Esophagus mucosa (tissue), 1 donor: ENCODE measurements at places on chromosomes 7 and 10.

DNA sequence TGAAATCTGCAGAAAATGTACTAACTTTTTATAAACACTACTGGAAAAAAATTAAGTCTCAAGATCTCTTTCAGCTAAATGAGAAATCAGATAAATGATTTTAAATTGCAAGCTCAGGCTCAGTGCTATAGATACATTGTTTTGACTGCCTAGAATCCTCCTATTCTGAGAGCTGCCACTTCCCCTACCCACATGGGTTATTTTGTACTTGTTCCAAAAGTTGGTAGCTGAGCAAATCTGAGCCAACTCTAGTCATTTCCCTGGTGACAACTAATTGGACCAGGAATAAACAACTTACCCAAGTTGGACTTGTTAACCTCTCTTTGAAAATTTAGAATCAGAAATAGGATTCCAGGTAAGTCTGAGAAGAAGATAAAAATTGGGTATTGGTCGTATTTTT, 202.1 kb downstream of the MBL2 start:
- no peak for ATAC-seq

GRCh38 chr10:102795453-102796406, 41.5 kb downstream of the CYP17A1 start:
- no peak for ATAC-seq

GRCh38 chr7:142807855-142808460, 37.2 kb downstream of the PRSS2 start:
- no peak for ATAC-seq

GRCh38 chr7:150874401-150875198, 22.3 kb downstream of the AOC1 start:
- ATAC-seq, result no peak

DNA sequence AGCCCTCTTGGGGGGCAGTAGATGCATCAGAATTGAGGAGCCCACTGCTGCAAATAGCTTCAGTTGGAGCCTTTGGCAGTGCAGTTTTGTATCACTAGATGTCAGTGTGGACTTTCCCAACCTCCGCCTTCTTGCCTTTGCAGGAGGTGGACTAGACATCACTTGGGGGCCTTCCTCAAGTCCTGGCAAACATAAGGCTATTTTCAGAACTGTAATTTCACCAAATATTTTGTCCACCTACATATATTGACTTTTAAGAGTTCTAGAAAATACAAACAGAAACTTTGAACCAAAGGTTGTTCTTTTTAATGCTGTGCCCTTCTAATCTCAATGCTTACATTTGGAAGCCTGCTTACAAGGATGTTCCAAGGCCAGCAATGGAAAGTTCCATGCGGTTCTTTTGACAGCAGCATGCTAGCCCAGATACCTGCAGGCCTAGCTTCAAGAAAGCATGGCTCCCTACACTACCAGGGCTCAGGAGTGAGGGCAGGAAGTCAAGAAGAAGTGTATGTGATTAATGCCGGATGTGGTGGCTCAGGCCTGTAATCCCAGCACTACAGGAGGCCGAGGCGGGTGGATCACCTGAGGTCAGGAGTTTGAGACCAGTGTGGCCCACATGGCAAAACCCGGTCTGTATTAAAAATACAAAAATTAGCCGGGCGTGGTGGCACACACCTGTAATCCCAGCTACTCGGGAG, 8.0 kb upstream of the ZNRF2 start:
- peak; percentile 21 for ATAC-seq

DNA sequence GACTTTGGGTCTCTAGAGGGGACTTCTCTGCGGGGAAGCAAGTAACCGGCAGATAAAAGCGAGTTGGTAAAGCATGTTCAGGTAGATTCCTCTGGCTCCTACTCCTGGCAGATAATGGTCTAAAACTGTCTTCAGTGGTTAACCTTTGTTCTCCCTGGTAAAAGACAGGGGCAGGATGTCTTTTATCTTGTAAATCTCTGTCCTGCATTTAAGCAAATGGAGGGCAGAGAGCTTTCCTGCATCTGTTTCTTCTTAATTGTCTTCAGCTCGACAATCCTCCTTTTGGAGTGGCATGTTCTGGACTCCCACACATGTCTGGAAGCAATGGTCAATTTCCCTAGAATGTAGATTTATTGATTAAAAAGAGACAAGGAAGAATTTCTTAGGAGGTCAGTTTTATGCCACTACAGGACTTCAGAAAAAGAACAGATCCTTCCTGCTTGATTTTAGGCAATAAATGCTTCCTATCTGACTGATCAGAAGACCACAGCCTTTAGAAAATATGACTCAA, 16.6 kb downstream of the C7orf33 start:
- ATAC-seq, result no peak

- ATAC-seq, result no peak
These were observed 29.4 kb downstream of the ENTPD1 start for GRCh38 chr10:95785317-95785716.

GRCh38 chr7:88146616-88147015, 73.2 kb downstream of the SRI start:
- no peak for ATAC-seq

GRCh38 chr7:55524558-55525310, 47.6 kb downstream of the VOPP1 start:
- no peak for ATAC-seq

DNA sequence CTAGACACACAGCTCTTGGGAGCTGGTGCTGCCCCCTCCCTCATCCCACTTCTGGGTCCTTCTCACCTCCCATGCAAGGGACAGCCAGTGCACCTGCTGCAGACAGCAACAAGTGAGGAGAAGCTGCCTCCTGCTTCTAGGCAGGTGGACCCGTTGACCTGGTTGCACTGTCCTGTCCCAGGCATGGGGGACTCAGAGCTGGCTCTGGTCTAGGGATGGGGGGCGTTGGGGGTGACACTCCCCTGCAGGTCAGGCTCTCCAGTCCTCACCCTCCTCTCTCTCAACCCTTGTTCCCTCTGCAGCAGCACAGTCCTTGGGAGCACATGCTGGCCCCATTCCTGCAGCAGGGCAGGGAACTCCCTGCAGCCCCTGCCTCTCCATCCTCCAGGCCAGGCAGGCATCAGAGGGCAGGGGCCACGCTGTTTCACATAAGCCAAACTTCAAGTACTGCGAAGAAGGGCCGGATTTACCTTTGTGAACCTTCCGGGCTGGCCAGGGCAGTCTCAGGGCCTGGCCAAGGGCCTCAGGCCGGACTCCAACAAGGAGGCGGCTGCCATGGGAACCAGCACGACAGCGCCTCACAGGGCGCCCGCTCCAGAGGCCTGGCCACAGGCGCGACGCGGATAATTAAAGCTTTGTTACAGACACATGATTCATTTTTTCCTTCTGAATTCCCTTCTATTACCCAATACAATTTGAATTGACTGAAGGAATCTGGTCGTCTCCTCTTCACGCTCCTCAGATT, 48.5 kb downstream of the RASGEF1A start:
- no peak for ATAC-seq

- ATAC-seq, result no peak
These were observed 714.3 kb downstream of the ANKRD7 start for GRCh38 chr7:118938845-118939244.

DNA sequence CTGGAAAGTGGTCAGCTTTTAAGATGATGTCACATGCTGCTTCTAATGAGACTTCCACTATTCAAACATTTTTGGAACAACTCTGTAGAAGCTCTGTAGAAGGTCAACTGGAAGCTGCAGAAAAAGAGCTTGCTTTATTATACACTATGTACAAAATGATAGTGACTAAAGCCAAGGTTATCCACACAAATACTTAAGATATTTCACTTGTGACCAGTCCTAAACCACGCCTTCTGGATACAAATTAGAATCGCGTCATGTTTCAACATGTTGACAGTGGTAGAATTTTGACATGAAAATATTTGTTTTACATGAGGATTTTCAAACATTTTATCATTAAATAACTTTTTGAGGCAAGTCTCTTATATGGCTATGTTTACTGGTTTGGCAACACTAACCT, 499.6 kb upstream of the PHF14 start:
- ATAC-seq, result no peak

GRCh38 chr7:155950898-155951553, 138.8 kb upstream of the SHH start:
- no peak for ATAC-seq

DNA sequence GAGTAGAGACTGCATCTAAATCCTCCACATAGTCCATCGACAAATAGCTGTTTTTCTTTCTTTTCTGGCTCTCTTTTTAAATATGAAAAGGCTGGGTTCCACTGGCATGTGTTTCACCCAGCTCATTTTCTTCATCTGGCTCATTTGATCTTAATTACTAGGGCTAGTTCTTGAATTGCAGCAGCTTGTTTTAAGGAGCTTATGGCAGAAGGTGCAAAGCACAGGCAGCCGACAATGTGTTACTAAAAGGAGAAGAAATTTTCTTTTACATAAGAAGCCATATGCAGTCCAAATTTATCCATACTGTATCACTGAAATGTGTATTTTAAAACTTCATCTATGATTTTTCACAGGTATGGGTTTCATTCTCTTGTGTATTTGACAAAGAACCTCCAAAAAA, 205.6 kb upstream of the PTER start:
- no peak for ATAC-seq

- ATAC-seq, result no peak
These were observed 183.0 kb downstream of the THSD7A start for GRCh38 chr7:11648980-11649379.

DNA sequence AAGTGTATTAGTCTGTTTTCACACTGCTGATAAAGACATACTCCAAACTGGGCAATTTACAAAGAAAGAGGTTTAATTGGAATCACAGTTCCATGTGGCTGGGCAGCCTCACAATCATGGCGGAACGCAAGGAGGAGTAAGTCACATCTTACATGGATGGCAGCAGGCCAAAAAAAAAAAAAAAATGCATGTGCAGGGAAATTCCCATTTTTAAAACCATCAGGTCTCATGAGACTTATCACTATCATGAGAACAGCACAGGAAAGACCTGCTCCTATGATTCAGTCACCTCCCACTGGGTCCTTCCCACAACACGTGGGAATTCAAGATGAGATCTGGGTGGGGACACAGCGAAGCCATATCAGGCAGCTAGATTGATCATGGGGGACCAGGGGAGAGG, 136.8 kb downstream of the EXOC4 start:
- no peak for ATAC-seq
